Activated CD4-positive, alpha-beta T cell treated with anti-CD3 and anti-CD28 coated beads for 36 hours (primary cell): ENCODE measurements at places on chromosomes 3 and 15. TPM values are rescaled to one million over a fixed set of nuclear protein-coding genes. Genes with fewer than 3 reads are reported as not detected.

Gene PLOD2
- total RNA-seq, result 1.3 TPM

Gene ITIH1
- total RNA-seq, result not detected

Gene GNAT1
- 0.14 TPM for total RNA-seq

Gene TMC3
- not detected for total RNA-seq

Gene SLC27A2
- 20.7 TPM for total RNA-seq

Gene TYRO3
- 3.1 TPM for total RNA-seq

Gene SIN3A
- 87.4 TPM for total RNA-seq

Gene GOLGA6L1
- total RNA-seq, result not detected

Gene SELENOS
- total RNA-seq, result 20.8 TPM

Gene KNG1
- not detected for total RNA-seq

Gene SAMMSON
- not detected for total RNA-seq

Gene CYP11A1
- not detected for total RNA-seq

Gene COL7A1
- 0.85 TPM for total RNA-seq

Gene CLK3
- 175 TPM for total RNA-seq

Gene KCNH8
- total RNA-seq, result not detected

Gene C3orf20
- not detected for total RNA-seq

Gene SLC15A2
- total RNA-seq, result 0.59 TPM

Gene PIERCE2
- 0.81 TPM for total RNA-seq

Gene SPRED1
- total RNA-seq, result 0.96 TPM

Gene SMCO1
- not detected for total RNA-seq

Gene PDE12
- total RNA-seq, result 19.2 TPM
